ENCODE measurements at places on chromosomes 2 and 18.
A peak's percentile ranks its signal among the peaks of the same experiment; 100 is the strongest.

DNA sequence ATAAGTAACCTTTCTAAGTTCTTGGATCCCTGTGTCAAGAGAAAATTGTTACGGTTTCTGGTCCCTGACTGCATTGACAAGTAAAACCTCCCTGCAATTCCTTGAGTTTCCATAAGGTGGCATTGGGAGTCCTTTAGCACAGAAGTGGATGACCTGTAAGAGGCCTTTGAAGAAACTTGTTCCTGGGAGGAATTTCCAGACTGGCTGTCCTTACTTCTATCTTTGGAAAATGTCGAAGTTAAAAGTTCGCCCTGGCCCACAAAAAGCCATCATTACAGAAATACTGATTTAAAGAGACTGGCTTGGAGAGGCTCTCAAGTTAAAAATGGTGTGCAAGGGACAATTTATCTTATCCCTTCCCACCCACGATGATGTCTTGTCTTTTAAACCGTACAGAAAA lies 218.4 kb downstream of the CDH20 start:
- no peaks in the 10 kb centered on the region for H3K4me1 ChIP-seq
- H3K4me3 ChIP-seq = no peak overlapping the region
- no peak overlapping the region for H3K27ac ChIP-seq

- H3K27me3 ChIP-seq = no peaks in the 10 kb centered on the region
- H3K4me1 ChIP-seq = peaks cover 21% of the 10 kb centered on the region
- H3K36me3 ChIP-seq = peaks cover 58% of the 10 kb centered on the region
Measured at GRCh38 chr2:15942711-15943345, 2.5 kb downstream of the MYCN start.

- H3K27ac ChIP-seq = no peak overlapping the region
- H3K4me1 ChIP-seq = peaks cover 16% of the 10 kb centered on the region
- H3K4me3 ChIP-seq = no peak overlapping the region
- no peaks in the 10 kb centered on the region for H3K36me3 ChIP-seq
Measured at GRCh38 chr18:7604361-7604760, 37.2 kb downstream of the PTPRM start.

DNA sequence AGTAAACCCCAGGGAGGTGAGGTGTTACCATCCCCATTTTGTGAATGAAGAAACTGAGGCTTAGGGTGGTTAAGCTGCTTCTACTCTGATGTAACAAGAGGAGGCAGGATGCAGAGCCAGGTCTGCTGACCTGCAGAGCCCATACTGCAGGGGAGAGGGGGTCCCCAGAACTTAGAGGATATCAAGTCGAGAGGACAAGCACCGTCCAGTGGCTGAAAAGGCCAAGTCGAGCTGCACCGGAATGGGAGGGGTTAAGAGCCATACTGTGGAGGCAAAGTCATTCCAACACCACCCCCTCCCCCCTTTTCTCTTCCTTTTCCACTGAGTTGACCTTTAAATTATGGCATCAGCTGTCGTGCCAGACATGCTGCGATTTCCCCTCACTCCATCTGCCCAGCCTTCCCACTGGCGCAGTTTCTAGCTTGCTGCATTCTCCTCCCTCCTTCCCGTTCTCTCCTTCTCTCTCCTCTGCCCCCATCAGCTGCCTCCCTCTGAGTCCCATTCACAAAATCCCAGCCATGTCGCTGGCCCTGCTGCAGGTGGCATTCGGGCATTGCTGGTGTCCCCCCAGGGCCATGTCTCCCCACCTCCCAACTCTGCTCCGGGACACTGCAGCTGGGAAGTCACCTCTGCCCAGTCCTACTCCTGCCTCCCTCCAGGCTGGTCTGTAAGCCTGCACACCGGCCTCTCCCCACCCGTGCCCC lies 346.9 kb downstream of the DYSF start:
- no peaks in the 10 kb centered on the region for H3K27me3 ChIP-seq
- no peak for DNase-seq

- H3K4me1 ChIP-seq = no peaks in the 10 kb centered on the region
- no peak overlapping the region for H3K4me3 ChIP-seq
- peaks cover 20% of the 10 kb centered on the region for H3K36me3 ChIP-seq
- no peak overlapping the region for H3K27ac ChIP-seq
Measured at GRCh38 chr2:181074457-181074856, 94.1 kb downstream of the UBE2E3 start.

DNA sequence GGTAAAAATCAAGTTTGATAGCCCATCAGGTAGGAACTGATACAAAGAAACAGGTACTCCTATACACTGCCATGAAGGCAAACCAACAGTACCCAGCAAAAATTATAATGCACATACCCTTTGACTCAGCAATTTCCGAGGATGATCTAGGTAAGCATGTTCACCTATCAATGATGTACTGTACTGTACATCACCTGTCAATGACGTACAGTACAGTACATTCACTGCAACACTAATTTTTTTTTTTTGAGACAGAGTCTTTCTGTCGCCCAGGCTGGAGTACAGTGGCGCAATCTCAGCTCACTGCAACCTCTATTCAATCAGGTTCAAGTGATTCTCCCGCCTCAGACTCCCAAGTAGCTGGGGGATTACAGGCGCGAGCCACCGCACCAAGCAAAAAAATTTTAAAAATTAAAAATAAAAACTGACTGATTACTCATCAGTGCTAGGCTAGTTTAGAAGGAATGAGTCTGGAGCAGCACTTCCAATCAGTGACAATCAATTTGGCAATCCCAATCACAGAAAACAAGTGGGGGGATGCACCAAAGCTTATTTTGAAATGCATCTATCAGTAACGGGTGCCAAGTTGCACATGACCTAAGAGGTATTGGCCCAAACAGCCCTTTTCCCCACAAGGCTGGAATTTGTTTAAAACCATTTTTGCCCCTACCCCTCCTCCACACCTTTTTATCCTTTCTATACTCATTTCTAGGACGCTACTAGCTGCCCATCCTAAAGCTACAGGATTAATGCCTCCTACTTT lies 8.2 kb downstream of the SRSF7 start:
- H3K36me3 ChIP-seq = peaks cover 96% of the 10 kb centered on the region
- no peaks in the 10 kb centered on the region for H3K27me3 ChIP-seq
- H3K4me1 ChIP-seq = no peaks in the 10 kb centered on the region
- no peak overlapping the region for H3K4me3 ChIP-seq
- no peak for DNase-seq

DNA sequence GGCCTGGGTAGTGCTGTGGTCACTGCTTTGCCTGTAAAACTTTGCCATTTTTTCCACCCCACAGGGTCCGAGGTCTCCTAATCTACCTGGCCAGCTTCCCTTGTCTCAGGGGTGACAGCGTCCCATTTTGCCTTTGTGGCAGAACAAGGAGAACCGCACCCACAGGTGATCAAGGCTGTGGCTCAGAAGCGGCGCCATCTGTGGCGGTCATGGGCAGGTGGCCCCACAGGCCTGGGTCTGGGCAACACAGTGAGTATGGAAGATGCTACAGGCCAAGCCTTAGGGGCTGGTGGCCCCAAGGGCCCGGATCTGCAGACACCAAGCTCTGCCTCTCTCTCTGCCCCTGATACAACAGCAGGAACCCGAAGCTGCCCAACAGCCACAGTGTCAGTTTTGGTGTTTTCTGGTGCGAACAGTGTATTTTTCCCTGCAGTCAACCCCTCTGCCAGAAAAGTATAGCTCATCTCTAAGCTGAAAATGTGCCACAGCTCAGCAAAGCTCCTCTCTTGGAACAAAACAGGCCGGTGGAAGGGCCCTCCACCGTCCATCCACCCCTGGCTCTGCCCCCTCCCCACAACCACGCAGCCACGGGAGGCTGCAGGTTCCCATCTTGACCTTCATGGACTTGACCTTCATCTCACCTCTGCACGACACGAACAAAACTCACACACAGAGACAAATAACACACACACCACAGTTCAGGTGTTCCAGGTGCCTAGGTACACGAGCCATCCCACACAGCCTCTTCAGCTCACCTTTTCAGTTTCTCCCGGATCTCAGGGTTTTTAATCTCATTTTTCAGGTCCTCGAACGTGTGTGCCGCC lies 96.7 kb downstream of the PXDN start:
- H3K27me3 ChIP-seq = no peaks in the 10 kb centered on the region
- no peak overlapping the region for H3K4me3 ChIP-seq
- no peak for DNase-seq
- H3K27ac ChIP-seq = no peak overlapping the region
- no peaks in the 10 kb centered on the region for H3K36me3 ChIP-seq
- no peaks in the 10 kb centered on the region for H3K4me1 ChIP-seq

GRCh38 chr2:102735416-102736109 lies 26.3 kb upstream of the TMEM182 start:
- H3K4me3 ChIP-seq = peak overlapping the region; percentile 63
- H3K27ac ChIP-seq = no peak overlapping the region
- H3K36me3 ChIP-seq = peaks cover 16% of the 10 kb centered on the region

GRCh38 chr2:155100261-155100660 lies 401.8 kb downstream of the KCNJ3 start:
- H3K36me3 ChIP-seq = no peaks in the 10 kb centered on the region
- H3K27me3 ChIP-seq = no peaks in the 10 kb centered on the region
- H3K4me1 ChIP-seq = no peaks in the 10 kb centered on the region

DNA sequence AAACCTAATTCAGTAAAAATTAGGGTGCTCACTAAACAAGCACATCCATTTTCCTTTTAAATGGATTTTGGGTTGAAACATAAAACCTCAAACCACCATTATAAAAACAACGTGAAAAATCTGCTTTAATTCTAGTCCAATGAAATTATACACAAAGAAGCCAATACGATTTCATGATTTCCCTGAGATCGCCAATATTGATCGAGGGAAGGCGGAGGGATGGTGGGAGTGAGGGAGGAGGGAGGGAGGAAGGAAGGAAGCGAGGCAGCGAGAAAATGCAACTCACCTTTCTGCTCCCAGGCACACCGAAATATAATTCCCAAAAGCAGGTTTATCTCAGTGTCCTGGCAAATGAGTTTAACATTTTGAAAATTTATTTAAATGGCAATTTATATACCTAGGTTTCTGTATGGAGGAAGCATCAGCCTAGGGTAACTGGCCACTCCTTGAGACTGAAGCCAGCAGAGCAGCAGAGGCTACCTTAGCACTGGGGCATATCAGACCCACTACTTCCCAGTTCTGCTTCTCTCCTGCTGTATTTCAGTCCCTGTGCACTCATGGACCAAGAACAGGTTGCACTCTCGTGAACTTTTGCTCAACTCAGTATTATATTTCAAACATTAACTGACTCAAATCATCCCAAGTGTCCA lies 2.3 kb upstream of the ONECUT2 start:
- DNase-seq = no peak
- peaks cover 41% of the 10 kb centered on the region for H3K27me3 ChIP-seq
- H3K36me3 ChIP-seq = no peaks in the 10 kb centered on the region
- H3K27ac ChIP-seq = no peak overlapping the region
- peaks cover 21% of the 10 kb centered on the region for H3K4me1 ChIP-seq

DNA sequence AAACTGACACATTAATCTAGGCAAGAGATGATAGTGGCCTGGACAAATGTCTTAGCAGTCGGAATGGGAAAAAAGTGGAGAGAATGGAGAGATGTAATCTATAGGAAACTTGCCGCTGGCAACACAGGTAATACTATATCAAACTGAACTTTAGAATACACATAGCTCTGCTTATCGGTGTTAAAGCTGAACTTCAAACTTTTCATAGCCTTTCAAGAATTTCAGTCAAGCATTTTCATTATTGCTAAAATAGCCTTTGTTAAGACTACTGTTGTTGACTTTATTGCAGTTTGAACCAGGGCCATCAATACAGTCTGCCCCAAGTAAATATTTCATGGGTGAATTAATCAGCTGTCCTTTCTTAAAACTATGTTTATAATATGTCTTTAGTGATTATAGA lies 12.9 kb upstream of the CHST9 start:
- no peak for DNase-seq
- no peak overlapping the region for H3K4me3 ChIP-seq
- H3K27ac ChIP-seq = no peak overlapping the region

- no peak overlapping the region for H3K4me3 ChIP-seq
- no peaks in the 10 kb centered on the region for H3K36me3 ChIP-seq
- H3K27me3 ChIP-seq = peaks cover 2% of the 10 kb centered on the region
- DNase-seq = no peak
Measured at GRCh38 chr2:237466211-237466610, 20.8 kb upstream of the MLPH start.
